ENCODE measurements at places on chromosomes 1 and 21.

DNA sequence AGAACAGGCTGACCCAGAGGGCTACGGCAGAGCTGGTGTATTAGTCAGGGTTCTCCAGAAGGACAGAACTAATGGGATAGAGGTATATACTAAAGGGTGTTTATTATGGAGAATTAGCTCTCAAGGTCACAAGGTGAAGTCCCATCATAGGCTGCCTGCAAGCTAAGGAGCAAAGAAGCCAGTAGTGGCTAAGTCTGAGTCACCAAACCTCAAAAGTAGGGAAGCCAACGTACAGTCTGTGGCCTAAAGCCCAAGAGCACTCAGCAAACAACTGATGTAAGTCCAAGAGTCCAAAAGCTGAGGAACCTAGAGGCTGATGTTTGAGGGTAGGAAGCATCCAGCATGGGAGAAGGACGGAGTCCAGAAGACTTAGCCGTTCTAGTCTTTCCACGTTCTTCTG is 179.2 kb downstream of the BACH1 start:
- peak; percentile 8 for DNase-seq

- no peak for DNase-seq
Measured at GRCh38 chr1:944341-945325, 14.4 kb downstream of the NOC2L start.

- DNase-seq = no peak
Measured at GRCh38 chr1:64280001-64280400, 76.6 kb downstream of the UBE2U start.

- DNase-seq = no peak
Measured at GRCh38 chr1:38308780-38309179, 262.2 kb upstream of the POU3F1 start.

DNA sequence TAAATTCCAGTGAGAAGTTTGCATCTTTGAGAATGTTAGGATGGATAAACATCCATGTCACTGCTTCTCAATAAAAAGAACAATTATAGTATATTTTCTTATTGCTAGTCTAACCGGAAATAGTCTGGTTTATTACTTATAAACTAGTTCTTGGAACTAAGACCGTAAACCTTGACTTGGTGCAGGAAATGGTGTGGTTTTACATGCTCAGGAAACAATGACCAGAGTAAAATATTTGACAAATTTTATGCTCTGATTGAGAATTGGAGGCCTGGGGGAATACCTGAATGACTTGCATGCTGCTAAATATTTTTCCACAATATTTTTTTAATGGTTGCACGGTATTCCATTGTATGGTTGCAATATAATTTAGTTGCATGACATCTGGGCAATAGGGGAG is 76.3 kb downstream of the XCL2 start:
- DNase-seq = no peak
